Activated CD4-positive, alpha-beta memory T cell treated with anti-CD3 and anti-CD28 coated beads for 36 hours (primary cell): ENCODE measurements at places on chromosomes 13 and 19. TPM values are rescaled to one million over a fixed set of nuclear protein-coding genes. Genes with fewer than 3 reads are reported as not detected.

DNA sequence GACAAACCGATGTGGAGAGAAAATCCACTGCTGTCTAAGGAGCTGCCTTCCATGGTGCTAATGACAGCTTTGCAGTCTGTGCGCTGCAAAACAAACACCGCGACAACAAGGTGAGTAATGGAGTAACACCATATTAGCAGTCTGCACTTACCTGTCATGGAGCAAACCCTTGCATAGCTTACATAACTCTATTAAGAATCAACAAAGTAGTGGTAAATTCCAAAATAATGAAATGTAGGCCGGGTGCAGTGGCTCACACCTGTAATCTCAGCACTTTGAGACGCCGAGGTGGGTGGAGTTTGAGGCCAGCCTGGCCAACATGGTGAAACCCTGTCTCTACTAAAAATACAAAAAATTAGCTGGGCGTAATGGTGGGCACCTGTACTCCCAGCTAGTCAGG lies 56.2 kb downstream of the PARP4 start:
- H3K4me1 ChIP-seq = peaks cover 16% of the 10 kb centered on the region
- DNase-seq = no peak
- no peaks in the 10 kb centered on the region for H3K27me3 ChIP-seq
- H3K36me3 ChIP-seq = peaks cover 31% of the 10 kb centered on the region

GRCh38 chr13:77492982-77493381 lies 42.5 kb upstream of the SCEL start:
- no peak overlapping the region for H3K27ac ChIP-seq
- no peaks in the 10 kb centered on the region for H3K36me3 ChIP-seq
- no peaks in the 10 kb centered on the region for H3K4me1 ChIP-seq
- DNase-seq = no peak
- peaks cover 2% of the 10 kb centered on the region for H3K27me3 ChIP-seq

DNA sequence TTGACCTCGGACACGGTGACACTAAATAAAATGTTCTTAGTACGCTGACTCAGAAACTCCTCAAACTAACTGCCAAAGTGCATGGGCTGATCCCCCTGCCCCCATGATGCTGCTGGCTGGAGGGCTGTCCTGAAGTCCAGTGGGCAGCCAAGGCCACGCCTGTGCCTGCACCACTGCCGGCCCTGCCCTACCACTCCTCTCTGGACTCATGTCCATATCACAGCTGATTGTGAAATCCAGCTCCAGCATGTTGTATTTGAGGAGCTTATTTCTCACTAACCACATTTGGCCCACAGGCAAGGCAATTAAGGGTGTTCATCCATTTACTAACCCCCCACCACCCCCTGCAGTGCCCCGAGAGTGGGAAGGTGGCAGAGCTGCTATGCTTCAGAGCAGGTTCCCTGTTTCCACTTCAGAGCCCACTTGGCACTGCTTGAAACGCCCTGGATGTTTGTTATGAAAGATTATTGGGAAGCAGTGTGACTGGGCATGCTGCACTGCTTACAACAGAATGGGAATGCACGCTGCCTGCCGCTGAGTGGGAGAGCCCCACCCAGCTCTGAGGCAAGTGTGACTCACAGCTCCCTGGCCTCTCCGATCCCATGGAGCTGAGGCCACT lies 114.0 kb downstream of the UQCRFS1 start:
- no peak overlapping the region for H3K4me3 ChIP-seq
- no peak overlapping the region for H3K27ac ChIP-seq
- no peaks in the 10 kb centered on the region for H3K4me1 ChIP-seq
- H3K27me3 ChIP-seq = peaks cover 2% of the 10 kb centered on the region
- DNase-seq = no peak
- H3K36me3 ChIP-seq = no peaks in the 10 kb centered on the region

- peaks cover 22% of the 10 kb centered on the region for H3K4me1 ChIP-seq
- no peak overlapping the region for H3K27ac ChIP-seq
- no peak for DNase-seq
- peaks cover 3% of the 10 kb centered on the region for H3K27me3 ChIP-seq
- H3K4me3 ChIP-seq = no peak overlapping the region
- H3K36me3 ChIP-seq = no peaks in the 10 kb centered on the region
These were observed 1.6 kb upstream of the ADAMTS10 start for GRCh38 chr19:8611877-8612806.

DNA sequence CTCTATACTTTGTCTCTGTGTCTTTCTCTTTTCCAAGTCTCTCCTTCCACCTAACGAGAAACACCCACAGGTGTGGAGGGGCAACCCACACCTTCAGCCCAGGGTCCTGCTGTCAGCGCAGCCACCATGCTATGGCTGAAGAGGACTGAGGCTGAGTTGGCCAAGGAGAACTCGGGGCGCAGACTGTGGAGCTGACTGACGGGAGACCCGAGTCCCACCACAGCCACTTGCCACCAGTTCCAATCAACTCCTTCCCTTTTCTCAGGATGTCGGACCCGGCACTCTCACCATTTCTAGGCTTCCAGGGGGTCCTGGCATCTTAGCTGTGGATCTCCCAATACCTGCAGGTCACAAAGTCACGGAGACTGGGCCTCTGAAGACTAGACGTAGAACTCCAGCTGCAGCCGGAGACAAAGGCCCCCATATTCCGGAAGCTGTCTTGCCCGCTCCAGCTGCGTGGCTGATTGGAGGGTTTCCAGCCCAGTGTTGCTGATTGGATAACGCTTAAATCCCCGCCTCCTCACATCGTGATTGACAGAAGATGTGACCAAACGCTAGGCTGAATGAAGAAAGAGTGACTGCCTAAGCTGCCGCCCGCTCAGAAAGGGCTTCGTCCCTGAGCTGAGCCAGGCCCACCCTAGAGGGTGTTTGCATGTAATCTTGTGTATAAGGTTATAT lies 63.6 kb downstream of the ZNF429 start:
- H3K27me3 ChIP-seq = no peaks in the 10 kb centered on the region
- H3K4me1 ChIP-seq = peaks cover 23% of the 10 kb centered on the region
- H3K36me3 ChIP-seq = peaks cover 22% of the 10 kb centered on the region
- H3K27ac ChIP-seq = peak overlapping the region; percentile 91
- H3K4me3 ChIP-seq = peak overlapping the region; percentile 94
- DNase-seq = peak; percentile 92

DNA sequence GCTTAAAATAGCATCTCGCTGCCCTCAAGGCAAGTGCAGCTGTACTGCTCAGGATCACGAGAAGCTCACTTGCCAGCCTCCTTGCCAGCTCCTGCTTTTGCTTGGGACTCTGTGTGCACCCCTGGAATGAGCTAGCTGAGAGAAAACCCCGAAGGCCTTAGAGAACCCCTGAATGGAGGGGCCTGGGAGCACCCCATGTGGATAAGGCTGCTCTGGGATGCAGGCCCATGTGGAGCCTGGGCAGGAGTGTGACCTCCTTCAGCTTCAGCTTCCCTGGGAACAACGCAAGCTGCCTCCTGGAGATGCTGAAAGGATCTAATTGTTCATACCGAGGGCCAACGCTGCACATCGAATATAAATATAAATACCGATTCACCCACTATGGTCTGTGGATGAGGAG lies 109.2 kb downstream of the HSPH1 start:
- peaks cover 17% of the 10 kb centered on the region for H3K4me1 ChIP-seq
- H3K27me3 ChIP-seq = peaks cover 8% of the 10 kb centered on the region
- DNase-seq = no peak
- no peak overlapping the region for H3K27ac ChIP-seq
- no peak overlapping the region for H3K4me3 ChIP-seq

- H3K36me3 ChIP-seq = no peaks in the 10 kb centered on the region
- peaks cover 2% of the 10 kb centered on the region for H3K27me3 ChIP-seq
- H3K4me1 ChIP-seq = no peaks in the 10 kb centered on the region
- DNase-seq = no peak
- H3K4me3 ChIP-seq = no peak within 1 kb of the TSS
- H3K27ac ChIP-seq = no peak within 1 kb of the TSS
These were observed at the start of gene ATXN8OS for GRCh38 chr13:70107498-70108281. ATXN8OS (plus strand) TSS chr13:70107826.

GRCh38 chr13:95447814-95448213 lies 104.7 kb upstream of the CLDN10 start:
- DNase-seq = no peak
- H3K36me3 ChIP-seq = no peaks in the 10 kb centered on the region
- no peak overlapping the region for H3K4me3 ChIP-seq
- H3K27ac ChIP-seq = no peak overlapping the region
- no peaks in the 10 kb centered on the region for H3K4me1 ChIP-seq
- peaks cover 12% of the 10 kb centered on the region for H3K27me3 ChIP-seq

Gene DAND5
- total RNA-seq = not detected
